ENCODE measurements at places on chromosomes 3 and 15.

DNA sequence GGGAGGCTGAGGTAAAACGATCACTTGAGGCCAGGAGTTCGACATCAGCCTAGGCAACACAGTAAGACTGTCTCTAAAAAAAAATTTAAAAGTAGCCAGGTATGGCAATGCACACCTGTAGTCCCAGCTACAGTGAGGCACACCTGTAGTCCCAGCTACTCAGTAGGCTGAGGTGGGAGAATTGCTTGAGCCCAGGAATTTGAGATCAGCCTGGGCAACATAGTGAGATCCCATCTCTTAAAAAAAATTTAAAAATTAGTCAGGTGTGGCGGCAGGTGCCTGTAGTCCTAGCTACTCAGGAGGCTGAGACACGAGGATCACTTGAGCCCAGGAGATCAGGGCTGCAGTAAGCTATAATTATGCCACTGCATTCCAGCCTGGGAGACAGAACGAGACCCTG, 6.8 kb downstream of the MESD start:
- no peak for DNase-seq

- no peak for DNase-seq
These were observed 33.5 kb downstream of the SEMA6D start for GRCh38 chr15:47750740-47751262.

DNA sequence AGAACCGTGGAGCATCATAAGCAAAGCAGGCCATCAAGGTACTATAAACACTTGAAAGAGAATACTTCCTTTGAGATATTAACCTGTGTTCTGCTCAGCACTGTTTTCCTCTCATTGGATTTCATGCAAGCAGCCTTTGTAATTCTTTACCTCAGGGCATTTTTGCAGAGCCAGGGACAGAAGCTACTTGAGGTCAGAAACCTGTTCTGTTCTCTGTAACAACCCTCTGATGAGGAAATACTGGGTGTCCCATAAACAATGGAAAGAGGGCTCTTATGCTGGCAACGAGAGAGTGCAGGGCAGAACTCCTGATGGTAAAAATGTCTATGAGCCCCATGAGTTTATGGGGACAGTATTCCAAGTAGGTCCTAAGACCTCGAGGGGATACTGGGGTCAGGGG, 66.0 kb downstream of the DCLK3 start:
- no peak for DNase-seq

- DNase-seq, result no peak
These were observed 20.7 kb downstream of the USP13 start for GRCh38 chr3:179673523-179673922.

Data from stimulated activated CD4-positive, alpha-beta T cell treated with anti-CD3 and anti-CD28 coated beads, Interleukin-4, amount 100 ng/mL, for 4 hours (primary cell).